ENCODE measurements at places on chromosomes 5 and 9.

DNA sequence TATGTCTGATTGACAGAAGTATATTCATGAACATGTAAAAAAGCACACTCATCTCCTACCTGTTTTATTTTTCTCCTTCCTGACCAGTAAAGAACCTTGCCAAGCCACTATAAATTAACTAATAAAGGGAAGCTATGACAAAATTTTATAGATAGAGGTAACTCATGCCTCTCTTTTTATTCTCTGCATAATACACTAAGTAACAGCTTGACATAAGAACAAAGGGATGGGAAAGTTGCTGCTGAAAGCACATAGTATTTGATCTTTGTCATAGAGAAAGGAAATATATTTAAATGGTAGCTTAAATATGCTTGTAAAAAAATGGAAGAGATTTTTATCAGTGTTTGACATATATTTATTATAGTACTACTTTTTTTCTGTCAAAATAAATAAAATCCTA, 1065.7 kb upstream of the CDH9 start:
- no peak for DNase-seq

DNA sequence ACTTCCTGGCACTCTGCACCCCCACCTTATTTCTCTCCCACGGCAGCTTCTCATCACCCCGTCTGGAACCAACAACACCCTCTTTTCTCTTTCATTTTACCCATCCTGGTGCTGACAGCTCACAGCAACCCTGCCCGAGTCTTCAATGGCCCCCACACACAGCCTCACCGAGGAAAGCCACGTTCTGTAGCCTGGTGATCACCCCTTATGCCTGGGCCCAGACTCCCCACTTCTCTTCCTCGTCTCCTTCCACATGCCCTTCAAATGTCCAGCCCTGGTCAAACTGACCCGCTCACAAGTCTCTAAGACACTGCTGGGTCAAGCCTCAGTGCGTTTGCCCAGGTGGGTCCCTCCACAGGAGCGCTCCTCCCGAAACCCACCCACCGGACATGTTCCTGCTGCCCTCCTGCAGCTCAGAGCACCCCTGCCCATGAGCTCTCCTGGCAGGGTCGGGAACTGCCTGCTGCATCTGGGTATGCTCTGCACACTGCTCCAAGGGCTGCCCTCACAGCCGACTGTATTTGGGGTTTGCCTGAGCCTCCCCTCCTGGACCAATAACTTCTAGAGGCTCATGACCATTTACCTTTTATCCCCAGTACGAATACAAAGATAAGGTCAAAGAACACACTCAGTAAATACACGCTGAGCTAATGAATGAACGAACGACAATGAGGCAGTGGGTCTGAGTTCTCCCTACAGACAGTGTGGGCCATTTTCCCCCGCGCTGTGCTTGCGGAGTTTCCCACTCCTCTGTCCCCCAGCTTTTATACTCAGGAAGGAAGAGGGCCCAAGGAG, 154.7 kb upstream of the PHYKPL start:
- DNase-seq: no peak

DNA sequence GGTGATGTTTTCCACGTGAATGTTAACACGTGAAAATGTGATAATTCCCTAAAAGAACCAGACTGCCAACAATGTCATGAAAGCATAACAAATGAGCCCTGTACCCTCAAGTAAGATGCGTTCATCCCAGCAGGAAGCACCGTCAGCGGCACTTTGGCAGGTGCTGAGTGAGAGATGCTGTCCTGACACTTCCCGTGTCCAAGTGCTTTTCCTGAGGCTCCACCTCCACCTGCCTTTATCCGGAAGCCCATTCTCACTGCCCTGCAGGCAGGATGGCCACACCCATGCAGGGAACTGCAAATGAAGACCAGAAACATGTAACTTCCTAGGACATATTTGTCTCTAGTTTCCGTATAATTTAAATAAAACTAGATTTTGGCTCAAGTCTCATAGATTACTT, 238.0 kb upstream of the IRX2 start:
- no peak for DNase-seq

DNA sequence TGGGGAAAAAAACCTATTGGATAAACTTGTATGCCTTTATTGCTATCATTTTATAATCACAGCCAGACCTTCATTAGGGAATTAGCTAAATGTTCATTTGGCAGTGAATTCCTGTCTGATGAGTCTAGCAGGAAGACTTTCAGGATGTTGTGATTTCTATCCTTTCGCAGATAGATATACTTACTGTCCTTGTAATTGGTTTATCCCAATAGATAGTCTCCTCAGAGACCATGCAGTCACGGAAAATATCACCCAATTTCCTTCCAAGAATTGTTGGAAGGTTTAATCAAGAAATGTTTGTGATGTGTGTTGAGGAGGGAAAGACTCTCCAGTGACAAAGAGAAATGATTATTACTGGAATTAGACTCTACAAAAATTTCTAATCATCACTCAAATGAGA, 1937.9 kb upstream of the WWC1 start:
- DNase-seq: no peak

DNA sequence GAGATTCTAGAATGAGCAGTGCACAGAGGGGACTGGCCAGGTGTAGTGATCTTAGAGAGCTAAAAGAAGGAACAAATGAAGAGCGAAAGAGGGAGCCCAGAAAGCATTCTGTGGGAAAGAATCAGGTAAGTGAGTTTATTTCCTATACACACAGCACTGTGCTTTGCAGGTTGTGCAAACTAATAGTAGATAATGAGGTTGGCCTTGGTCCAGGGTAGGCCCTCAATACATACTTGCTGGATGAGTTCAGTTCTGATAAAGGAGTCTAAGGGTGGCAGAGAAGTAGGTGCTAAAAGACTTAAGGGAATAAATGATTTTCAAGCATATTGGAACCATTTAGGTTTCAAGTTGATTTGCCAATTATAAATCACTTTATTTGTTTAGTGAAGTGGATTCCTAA, 122.0 kb downstream of the NPR3 start:
- no peak for DNase-seq

DNA sequence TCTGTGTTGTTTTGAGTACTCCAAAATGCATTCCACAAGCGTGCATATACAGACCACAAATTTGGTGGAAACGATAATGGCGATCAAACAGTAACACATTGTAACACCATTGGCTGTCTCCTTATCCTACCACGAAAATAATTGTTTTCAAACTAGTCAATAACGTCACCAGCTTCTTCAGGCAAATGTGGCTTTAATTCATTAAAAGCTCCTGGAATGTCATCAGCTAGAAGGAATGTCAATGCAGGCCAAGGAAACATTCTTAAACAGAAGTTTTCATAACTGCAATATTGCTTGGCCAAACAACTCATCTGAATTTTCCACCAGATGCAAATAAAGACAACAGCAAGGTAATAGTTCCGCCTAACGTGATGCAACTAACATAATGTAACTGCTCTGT, 71.6 kb upstream of the XPA start:
- no peak for DNase-seq

GRCh38 chr9:124854822-124855221, 1.6 kb downstream of the WDR38 start:
- no peak for DNase-seq

GRCh38 chr9:128232528-128233428, 29.6 kb downstream of the DNM1 start:
- no peak for DNase-seq

DNA sequence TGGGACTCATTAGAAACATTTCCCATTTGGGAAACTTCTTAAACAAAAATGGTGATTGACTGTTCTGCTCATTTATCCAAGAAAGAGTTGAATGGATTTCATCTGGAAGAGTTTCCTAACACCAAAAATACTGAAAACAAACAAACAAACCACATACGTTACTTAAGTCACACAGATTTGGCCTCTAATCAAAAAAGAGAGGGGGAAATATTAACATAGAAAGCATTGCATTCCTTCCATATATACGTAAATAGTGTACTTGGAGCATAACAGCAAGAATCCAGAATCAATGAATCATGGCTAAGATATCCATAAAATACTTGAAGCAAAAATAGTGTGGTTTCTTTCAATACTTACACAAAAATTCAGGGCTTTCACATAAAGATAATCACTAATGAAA, 189.8 kb upstream of the MAP3K1 start:
- no peak for DNase-seq

- no peak for DNase-seq
Measured at GRCh38 chr9:5510360-5510931, at the start of gene PDCD1LG2. Gene PDCD1LG2 (plus strand): TSS chr9:5510531. CDS start chr9:5522547, 12,016 bp downstream.

GRCh38 chr9:21615446-21615845, 133.3 kb upstream of the IFNE start:
- DNase-seq: no peak

- no peak for DNase-seq
Measured at GRCh38 chr5:14696057-14696456, 31.5 kb downstream of the OTULIN start.

GRCh38 chr5:120817044-120817985, 353.2 kb downstream of the PRR16 start:
- DNase-seq: no peak

DNA sequence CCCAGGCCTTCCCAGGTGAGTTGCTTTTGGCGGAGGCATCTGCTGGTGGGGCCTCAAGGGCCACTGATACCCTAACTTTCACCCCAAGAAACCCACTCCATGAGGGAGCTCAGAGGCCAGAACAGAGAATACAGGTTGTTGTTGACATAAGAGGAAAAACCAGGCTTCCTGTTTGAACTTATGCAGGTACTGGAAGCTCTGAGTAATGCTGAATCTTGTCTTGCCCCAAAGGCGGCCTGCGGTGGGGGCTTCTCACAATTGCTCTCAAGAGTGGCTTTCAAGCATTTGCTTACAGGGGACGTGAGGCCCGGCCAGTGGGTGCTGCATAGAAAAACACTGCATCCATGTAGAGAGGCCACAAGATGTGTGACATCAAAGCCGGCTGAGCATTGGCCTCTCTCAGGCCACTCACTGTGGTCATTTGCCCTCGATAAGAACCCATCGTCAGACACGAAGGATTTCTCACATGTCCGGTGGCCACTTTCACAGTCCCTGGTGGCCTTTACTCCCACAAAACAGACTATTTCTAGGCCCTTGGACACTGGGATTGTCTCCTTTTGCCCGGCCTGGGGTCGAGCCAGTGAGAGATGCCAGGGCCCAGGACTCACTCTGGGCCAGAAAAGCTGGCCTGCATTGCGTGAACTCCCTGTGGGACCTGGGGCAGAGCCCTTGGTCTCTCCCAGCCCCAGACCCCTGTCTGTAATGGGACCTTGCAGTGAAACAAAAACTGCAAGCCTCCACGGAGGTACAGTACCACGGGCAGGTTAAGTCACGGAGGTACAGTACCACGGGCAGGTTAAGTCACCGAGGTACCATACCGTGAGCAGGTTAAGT, 34.5 kb upstream of the TCF7 start:
- peak; percentile 34 for DNase-seq

Data from T-helper 22 cell (primary cell).